Anterior cingulate cortex (tissue), 58 donors: ENCODE measurements at places on chromosomes 1 and 21.

DNA sequence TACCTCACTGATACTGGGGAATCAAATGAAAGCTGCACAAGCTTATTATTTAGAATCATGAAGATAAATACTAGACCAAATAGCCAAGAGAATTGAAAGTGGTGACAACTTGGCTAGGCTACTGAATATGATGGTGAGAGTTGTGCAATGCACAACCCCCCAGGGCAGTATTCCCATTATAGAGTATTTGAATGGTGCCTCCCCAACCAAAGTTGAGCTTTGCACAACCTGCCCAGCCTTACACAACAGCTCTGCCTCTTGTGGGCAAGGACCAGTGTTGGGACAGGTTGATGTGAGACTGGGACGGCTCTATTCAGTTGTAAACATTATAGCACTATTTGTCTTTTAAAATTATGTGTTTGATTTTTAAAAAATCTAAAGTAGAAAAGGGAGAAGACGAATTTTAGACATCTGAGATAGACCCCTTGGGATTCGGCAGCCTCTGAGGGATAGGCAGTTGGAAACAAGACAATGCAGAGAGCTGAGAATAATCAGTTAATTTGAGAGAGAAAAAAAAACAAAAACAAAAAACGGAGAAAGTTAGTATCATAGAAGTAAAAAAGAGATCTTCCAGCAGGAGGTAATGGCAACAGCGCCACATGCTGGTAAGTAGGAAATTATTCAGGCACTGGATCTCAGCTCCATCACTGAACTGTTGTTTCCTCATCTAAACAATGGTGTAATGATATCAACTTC is 91.0 kb upstream of the KCNA3 start:
- DNase-seq, result no peak

DNA sequence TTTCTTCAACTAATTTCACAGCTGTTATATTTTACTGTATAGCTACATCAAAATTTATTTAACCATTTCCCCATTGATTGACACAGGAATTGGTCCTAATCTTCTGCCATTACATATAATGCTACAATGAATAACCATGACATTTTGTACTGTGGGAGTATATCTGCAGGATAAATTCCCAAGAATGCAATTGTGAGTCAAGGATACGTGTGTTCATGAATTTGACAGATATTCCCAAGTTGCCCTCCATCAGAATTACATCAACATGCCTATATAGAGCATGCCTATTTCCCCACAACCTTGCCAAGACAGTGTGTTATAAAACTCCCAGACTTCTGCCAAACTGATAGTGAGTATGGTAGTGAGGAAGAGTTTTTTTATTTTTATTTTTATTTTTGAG is 2.7 kb upstream of the TIE1 start:
- DNase-seq, result no peak

DNA sequence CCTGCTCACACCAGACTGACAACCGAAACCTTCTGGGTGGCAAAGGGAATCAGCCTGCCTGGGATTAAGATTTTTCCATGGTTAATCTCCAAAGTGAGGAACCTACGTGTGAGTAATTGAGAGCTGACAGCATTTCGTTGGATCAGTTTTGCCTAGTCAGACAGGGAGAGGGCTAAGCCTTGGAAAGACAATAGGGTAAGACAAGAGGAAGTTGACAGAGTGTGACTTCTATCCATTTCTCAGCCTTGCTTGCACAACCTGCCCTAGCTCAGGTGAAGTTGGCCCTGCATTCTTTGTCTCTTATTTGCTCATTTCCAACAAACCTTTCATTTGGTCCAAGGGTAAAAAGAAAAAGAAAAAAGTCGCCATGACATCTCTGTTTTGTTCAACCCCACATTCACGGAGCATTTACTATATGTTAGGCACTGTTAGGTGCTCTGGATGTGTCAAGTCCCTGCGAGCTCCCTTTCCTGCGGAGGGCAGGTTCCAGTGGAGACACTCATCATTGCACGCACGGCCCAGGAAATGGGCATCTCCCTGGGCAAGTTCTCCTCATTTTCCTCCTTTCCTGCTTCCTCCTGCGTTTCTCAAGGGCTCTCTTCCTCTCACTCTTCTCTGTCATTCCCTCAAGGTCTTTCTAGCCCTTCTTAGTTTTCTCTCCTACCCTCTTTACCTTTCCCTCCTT is 23.3 kb downstream of the KIRREL1 start:
- DNase-seq, result no peak

- DNase-seq, result peak; percentile 13
These were observed 1.2 kb upstream of the RNF11 start for GRCh38 chr1:51234721-51235425.

DNA sequence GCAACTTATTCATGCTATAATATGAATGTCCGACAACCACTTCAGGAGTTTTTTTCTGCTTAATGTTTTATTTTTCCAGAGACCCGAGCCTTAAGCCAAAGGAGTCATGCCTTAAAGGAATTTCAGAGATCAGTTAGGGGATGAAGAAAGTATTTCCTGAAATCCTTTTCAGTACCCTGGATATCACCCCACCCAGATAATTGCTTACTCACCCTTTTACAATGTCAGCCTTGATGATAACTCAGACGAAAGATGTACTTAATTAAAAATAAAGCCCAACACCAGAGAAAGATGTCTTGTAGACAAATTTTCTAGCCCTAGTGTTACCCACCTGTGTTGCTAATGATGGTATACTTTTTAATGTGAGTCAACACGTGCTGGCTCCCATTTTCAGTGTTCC is 124.1 kb downstream of the XCL2 start:
- no peak for DNase-seq

GRCh38 chr1:163263818-163264655 is 57.7 kb upstream of the NUF2 start:
- no peak for DNase-seq

- DNase-seq, result no peak
These were observed 185.4 kb downstream of the LYPLAL1 start for GRCh38 chr1:219359126-219359525.

DNA sequence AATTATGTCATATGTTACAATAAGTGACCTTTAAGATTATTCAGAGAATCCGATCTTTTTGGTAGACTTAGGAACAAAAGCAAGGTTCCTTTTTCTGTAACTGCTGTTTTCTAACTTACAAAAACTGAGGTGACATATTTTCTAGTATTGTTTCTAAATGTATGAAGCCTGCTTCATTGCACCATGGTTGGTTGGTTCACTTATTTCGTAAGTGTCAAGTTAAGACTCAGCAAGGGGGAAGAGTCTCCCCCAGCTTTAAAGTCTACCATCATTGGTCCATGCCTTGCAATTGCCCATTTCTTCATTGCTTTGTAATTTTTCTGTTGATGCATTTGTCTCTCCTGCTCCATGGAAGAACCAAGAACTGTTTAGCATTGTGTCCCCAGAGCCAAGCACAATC is 136.9 kb downstream of the DISC1 start:
- no peak for DNase-seq

- no peak for DNase-seq
These were observed 37.6 kb downstream of the OR10R2 start for GRCh38 chr1:158509471-158510156.

- no peak for DNase-seq
These were observed 228.4 kb upstream of the NR5A2 start for GRCh38 chr1:199799116-199799515.

DNA sequence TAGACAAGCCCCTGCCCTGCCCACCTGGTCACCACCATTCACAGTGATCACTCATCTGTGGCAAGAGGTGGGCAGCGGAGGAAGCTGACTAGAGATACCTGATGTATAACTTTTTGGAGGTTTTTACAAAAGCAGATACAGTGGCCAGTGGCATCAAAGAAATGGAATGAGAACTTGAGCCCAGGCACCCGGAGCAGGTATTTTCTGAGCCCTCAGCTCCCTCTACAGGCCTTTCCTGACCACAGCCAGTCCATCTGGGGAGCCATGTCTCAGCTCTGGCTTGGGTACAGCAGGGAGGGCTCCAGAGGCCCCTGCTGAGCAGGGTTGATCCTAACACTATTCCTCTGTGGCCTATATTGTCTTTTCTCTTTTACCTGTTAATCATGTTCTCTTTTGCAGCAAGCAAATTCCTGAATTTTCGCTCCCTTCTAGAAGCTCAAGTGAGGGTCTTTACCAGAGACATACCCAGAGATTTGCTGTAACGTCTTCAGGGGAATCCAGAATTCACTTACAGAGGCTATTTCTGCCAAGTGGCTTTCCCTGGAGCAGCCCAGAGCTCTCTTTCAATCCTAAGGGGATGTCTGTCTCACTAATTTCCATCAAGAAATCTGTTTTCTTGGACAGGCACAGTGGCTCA is 27.3 kb downstream of the GPR157 start:
- peak; percentile 13 for DNase-seq

DNA sequence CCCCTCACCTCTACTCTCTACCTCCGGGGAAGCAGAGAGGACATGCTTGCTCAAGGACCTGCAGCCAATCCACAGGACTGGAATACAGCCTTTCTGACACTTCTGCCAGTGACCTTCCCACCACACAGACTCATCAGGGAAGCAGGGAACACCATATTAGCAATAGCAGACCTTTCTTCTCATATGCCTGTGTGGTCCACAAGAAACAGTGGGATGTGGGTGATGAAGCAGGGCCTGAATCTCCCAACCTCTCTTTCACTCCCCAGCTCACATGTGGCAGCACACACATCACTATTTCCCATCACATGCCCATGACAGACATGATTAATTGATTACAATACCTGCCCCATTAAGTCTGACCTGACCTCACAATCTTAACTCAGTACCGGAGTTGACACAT is 695.1 kb downstream of the MATN1 start:
- no peak for DNase-seq

DNA sequence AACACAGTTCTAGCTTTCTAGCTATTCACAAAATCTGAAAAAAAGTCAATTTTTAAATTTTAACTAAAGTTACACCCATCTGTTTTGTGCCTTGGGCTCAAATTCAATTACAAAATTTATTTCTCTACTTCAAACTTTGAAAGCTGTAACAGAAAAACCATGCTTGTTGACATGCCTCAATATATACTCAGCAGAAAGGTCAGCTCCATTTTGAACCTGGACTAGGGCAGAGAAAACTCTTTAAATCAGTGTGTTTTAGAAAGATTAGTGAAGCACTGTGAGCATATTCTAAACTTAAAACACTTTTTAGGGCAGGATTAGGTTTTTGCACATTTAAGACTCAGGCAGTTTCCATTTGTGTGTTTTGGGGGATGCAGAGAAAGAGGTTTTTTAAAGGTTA is 34.4 kb downstream of the SPRTN start:
- DNase-seq, result no peak

- DNase-seq, result no peak
These were observed at the start of gene CROCC for GRCh38 chr1:16921391-16922185. Gene CROCC, plus strand, starts transcription at chr1:16921931. Its CDS starts 88 bp downstream, at chr1:16922019.

DNA sequence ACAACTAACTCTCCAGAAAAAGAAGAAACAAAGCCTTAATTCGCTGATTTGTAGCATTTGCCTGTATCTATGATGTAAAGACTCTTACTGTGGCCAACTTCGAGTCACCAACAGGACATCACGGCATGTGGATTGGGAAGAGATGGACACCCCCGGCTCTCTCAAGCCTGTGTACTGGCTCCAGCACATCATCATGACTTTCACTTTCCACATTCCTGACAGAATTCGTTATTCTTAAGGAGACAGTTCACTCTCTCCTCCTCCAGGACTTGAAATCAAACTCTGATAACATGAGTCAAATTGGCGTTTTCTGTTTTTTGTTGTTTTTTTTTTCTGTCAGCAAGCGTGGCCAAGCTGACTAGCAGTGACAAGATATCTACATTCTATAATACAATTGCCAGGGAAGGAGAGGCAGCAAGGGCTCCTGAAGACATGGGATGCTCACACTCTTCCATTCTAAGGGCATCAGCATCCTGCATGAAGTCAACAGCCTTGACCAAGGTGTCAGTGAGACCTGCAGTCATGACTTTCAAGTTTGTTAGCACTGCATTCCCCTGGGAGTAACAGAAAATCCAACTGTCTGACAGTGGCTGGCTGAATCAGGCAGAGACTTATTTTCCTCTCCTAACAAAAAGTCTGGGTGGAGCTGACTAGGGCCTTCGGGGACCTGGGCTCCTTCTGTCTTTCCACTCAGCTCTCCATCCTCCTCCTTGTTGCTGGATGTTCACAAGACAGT is 13.3 kb upstream of the TRAF3IP3 start:
- DNase-seq, result no peak

- no peak for DNase-seq
These were observed 12.4 kb upstream of the PRDM16 start for GRCh38 chr1:3056641-3057040.

GRCh38 chr1:227788271-227789083 is 27.0 kb upstream of the PRSS38 start:
- DNase-seq, result no peak

- no peak for DNase-seq
These were observed 8.6 kb downstream of the ZNF496 start for GRCh38 chr1:247322849-247323586.

GRCh38 chr1:11671544-11672286 is 7.7 kb downstream of the FBXO6 start:
- no peak for DNase-seq

- DNase-seq, result no peak
These were observed 9.3 kb upstream of the ARHGAP29 start for GRCh38 chr1:94246692-94247137.

DNA sequence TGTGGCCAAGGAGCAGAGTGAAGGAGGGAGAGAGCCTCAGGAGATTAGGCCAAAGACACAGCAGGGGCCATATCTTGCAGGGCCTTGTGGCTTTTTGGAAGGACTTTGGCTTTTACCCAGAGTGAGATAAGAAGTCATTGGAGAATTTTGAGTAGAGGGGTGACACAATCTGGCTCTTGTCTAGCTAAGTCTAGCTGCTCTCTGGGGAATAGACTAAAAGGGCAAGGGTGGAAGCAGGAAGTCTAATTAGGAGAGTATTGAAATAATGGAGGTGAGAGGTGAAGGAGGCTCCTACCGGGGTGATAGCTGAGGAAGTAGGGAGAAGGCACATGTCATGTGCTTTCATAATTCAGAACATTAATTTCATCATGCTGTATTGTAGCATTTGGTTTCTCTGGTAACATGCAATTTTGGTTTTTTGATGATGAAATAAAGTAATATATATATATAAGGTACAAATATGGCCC is 34.3 kb upstream of the KCNA3 start:
- no peak for DNase-seq

GRCh38 chr21:14736162-14736561 is 190.0 kb upstream of the SAMSN1 start:
- no peak for DNase-seq

GRCh38 chr1:190277107-190277506 is 200.6 kb downstream of the BRINP3 start:
- DNase-seq, result no peak

- no peak for DNase-seq
These were observed 1359.6 kb downstream of the PLA2G4A start for GRCh38 chr1:188188317-188188716.

GRCh38 chr1:27970401-27970800 is 10.6 kb downstream of the XKR8 start:
- peak; percentile 15 for DNase-seq

DNA sequence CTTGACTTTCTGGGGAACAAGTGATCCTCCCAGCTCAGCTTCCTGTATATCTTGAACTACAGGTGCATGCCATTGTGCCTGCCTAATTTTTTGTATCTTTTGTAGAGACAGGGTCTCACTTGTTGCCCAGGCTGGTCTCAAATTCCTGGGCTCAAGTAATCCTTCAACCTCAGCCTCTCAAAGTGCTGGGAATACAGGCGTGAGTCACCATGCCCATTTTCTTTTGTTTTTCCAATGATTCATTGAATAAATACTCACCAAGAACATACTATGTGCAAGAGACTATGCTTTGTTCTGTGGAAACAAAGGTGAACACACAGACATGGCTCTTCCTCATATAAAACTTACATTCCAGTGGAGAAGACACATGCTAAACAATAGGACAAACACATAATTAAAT is 407.8 kb upstream of the DAB1 start:
- no peak for DNase-seq

GRCh38 chr1:94384485-94385265 is 33.5 kb upstream of the ABCD3 start:
- DNase-seq, result no peak

- no peak for DNase-seq
These were observed 61.5 kb downstream of the MAB21L3 start for GRCh38 chr1:116172666-116173065.
